ENCODE measurements at places on chromosomes 5 and 9.

- DNase-seq, result no peak
Measured at GRCh38 chr5:32565145-32565544, 20.2 kb upstream of the SUB1 start.

DNA sequence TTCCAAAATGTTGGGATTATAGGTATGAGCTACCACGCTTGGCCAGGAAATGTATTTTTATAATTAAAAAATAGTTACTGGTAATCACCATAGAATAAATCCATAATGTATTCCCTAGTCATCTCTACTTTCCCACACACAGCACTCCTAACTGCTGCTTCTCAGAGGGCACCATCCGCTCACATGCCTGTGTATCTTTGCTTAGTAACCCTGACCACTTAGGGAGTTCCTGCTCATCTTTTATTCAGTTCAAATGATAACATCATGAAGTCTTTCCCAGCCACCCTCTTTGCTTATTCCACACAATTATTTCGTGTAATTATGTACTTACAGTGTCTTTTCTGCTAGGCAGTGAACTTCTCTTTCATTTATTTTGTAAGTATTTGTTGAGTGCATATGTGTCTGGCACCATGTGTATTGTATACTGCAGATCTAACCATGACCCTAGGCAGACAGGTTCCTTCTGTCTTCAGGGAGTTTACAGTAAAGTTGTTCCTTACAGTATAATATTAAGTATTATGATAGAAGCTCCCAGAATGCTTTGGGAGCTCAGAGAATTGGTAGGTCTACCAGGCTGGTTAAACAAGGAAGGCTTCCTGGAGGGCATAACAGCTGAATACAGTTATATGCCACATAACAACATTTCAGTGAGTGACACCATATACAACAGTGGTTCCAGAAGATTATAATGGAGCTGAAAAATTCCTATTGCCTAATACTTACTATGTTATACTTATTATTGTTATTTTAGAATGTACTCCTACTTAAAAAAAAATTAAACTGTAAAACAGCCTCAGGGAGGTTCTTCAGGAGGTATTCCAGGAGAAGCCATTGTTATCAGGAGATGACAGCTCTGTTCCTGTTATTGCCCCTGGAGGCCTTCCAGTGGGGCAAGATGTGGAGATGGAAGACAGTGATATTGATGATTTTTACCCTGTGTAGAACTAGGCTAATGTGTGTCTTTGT is 39.2 kb downstream of the DCAF10 start:
- DNase-seq, result peak; percentile 12

GRCh38 chr5:16742938-16743337 is 126.1 kb upstream of the RETREG1 start:
- DNase-seq, result no peak

DNA sequence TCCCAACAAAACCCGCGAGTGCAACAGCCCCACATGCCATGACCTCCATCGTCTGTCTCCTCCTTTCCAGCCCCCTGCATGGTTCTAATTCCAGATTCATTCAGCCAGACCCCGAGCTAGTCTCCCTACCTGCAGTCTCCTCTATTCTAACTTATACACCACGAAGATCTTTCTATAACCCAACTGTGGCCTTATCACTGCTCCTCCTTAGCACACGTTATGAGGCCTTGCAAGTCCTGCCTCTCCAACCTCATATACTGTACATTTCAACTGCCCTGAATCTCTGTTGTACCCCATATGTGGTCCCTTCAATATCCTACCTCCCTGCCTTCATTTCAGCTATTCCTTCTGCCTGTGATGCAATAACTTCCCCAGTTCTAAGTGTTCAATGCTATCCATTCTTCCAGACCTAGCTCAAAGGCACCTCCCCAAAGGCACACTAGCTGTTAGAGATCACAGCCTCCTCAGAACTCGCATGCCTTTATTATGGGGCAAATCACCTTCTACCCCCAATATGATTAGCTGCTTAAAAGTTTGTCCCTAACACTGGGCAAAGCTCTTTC is 215.1 kb upstream of the TRIM32 start:
- DNase-seq, result no peak

- DNase-seq, result no peak
Measured at GRCh38 chr9:4815381-4815956, 22.7 kb downstream of the RCL1 start.

DNA sequence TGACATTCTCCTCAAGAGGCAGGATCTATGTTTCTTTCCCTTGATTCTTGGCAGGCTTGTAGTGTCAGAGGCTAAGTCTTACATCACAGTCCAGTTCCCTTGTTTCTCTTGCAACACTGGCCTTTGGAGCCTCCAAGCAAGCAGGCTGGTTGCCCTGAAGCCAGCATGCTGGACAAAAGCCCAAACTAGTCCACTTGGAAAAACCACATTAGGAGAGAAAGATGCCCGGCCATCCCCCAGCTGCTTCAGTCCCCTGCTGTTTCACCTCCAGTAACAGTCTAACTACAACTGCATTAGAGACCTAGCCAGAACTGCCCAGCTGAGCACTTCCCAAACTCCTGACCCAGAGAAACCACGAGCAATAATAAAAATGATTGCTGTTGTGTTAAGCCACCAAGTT is 87.6 kb downstream of the ADAMTS6 start:
- peak; percentile 95 for DNase-seq

- DNase-seq, result no peak
Measured at GRCh38 chr5:35369965-35370790, 139.9 kb upstream of the PRLR start.
